Gastroesophageal sphincter (tissue), 4 donors: ENCODE measurements at places on chromosomes 16 and 17.

DNA sequence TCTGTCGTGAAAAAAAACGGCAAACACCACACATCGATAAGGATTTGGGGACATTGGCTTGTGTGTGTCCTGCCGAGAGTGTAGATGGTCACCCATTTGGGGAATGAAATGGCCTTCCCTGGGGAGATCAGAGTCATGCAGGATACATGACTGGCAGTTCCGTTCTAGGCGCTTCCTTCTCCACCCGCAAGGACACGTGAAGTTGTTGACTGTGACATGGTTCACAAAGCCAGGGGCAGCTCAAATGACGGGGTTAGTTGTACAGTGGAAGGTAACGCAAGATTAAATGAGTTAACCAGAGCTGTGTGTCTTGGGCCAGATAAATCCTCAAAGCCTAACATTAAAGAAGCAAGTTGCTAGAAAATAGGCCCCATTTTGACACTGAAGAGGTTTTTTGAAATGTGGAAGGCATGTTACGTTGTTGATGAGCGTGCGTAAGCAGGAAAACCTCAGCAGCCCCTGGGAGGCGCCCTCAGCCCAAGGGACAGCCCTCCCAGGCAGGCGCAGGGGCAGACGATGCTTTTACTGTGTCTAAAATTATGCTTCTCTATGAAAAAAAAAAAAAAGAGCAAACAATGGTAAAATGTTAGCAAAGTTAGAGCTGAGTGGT lies 35.9 kb upstream of the CHMP6 start:
- H3K27me3 ChIP-seq = no peaks in the 10 kb centered on the region
- H3K4me1 ChIP-seq = peaks cover 23% of the 10 kb centered on the region
- ATAC-seq = no peak
- H3K4me3 ChIP-seq = no peak overlapping the region

GRCh38 chr16:11310997-11311561 lies 29.9 kb upstream of the PRM1 start:
- no peaks in the 10 kb centered on the region for H3K36me3 ChIP-seq
- H3K27ac ChIP-seq = no peak overlapping the region
- no peak for ATAC-seq
- H3K4me1 ChIP-seq = no peaks in the 10 kb centered on the region

DNA sequence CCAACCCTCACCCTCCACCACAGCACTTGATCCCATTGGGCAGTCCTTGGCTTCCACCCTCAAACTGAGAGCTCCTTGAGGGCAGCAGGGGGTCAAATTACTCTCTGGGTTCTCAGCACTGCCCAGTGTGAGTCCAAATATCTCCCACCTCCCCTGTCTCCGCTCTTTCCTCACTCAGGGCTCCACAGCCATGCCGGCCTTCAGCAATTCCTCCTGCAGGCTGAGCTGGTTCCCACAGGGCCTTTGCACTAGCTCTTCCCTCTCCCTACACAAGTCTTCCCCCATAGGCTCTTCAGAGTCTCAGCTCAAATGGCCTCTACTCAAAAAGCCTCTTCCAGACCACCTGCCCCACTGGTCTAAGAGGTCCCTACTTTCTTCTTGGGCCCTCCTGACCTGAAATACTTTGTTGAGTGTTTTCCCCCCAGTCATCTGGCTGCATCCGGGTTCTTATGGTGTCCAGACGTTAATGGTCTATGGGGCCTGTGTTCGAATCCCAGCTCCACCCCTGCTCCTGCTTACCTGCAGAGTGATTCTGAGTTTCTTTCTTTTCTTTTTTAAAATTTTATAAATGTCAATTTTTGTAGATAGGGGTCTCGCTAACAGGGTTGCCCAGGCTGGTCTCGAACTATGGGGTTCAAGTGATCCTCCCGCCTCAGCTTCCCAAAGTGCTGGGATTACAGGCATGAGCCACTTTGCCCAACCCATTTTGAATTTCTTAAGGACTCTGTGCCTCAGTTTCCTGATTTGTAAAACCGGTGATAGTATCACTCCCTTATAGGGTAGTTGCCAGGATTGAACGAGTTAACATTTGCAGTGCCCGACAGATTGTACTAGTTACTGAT lies 973 bp upstream of the IL4R start:
- H3K27me3 ChIP-seq = no peaks in the 10 kb centered on the region
- peaks cover 25% of the 10 kb centered on the region for H3K4me1 ChIP-seq
- H3K36me3 ChIP-seq = no peaks in the 10 kb centered on the region
- ATAC-seq = no peak
- peak overlapping the region; percentile 76 for H3K4me3 ChIP-seq

GRCh38 chr17:49487183-49487582 lies 7.9 kb upstream of the NGFR start:
- no peak for ATAC-seq
- H3K27me3 ChIP-seq = peaks cover 54% of the 10 kb centered on the region
- no peaks in the 10 kb centered on the region for H3K4me1 ChIP-seq
- H3K27ac ChIP-seq = no peak overlapping the region
- H3K4me3 ChIP-seq = no peak overlapping the region
- H3K36me3 ChIP-seq = no peaks in the 10 kb centered on the region

DNA sequence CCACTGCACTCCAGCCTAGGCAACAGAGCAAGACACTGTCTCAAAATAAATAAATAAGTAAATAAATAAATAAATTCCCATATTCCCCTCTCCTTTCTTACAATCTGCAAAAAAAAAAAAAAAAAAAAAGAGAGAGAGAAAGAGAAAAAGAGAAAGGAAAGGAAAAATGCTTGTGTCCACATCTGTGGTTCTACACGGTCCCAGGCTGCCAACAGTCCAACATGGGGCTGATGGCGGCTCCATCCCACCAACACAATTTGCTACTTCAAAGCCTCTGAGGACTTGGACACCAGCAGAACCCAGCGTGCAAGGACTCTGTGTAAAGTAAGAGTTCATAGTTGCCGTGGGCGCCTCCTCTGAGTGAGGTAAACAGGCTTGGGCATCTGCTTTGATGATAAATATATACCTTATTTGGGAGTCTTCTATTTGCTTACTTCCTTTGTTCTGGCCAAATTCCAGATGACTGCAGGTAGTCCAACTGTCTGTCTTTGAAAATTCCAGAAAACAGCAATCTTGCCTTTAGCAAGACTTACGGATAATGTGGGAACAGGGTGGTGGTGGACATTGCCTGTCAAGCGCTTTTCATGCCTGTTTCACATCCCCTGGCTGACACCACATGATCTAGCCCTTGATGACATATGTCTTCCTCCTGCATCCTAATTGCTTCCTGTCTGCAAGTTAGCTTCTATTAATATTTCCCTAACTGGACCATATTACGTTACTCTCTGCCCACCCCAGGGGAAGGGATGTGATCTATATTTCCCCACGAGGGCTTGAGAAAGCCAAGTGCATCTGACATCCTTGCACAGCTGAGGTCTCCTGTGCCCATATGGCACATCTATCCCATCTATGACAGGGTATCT lies 10.1 kb downstream of the LITAF start:
- no peaks in the 10 kb centered on the region for H3K4me1 ChIP-seq
- no peaks in the 10 kb centered on the region for H3K36me3 ChIP-seq
- no peak overlapping the region for H3K4me3 ChIP-seq
- ATAC-seq = no peak
- no peak overlapping the region for H3K27ac ChIP-seq
- H3K27me3 ChIP-seq = no peaks in the 10 kb centered on the region
